ENCODE measurements at places on chromosomes 16 and 17. TPM values are rescaled to one million over a fixed set of nuclear protein-coding genes. Genes with fewer than 3 reads are reported as not detected.

The SPATA22 gene
- total RNA-seq: not detected

The CHCT1 gene
- not detected for total RNA-seq

The KRT31 gene
- total RNA-seq: not detected

The ENPP7 gene
- total RNA-seq: not detected

The FAM20A gene
- 0.14 TPM for total RNA-seq

The ARHGAP44 gene
- total RNA-seq: 1.2 TPM

The NRN1L gene
- not detected for total RNA-seq

The SPNS2 gene
- 0.37 TPM for total RNA-seq

The CA5A gene
- total RNA-seq: not detected

The PRKCA gene
- 19.6 TPM for total RNA-seq

The CHAD gene
- total RNA-seq: not detected

The KRT27 gene
- not detected for total RNA-seq

The DHRS7B gene
- total RNA-seq: 14.0 TPM

The CTCF gene
- 13.4 TPM for total RNA-seq

The SSTR5 gene
- not detected for total RNA-seq

The PPL gene
- under 0.01 TPM for total RNA-seq

The GDE1 gene
- 80.7 TPM for total RNA-seq

The SEC14L5 gene
- total RNA-seq: under 0.01 TPM

The CLEC18B gene
- total RNA-seq: 3.9 TPM

The P2RX5 gene
- total RNA-seq: 2.7 TPM

The MYO15B gene
- 4.2 TPM for total RNA-seq

The TPPP3 gene
- 0.46 TPM for total RNA-seq

The GP1BA gene
- not detected for total RNA-seq

The KRTAP4-1 gene
- total RNA-seq: not detected

The CD300E gene
- not detected for total RNA-seq

The GDPD3 gene
- total RNA-seq: 0.78 TPM

The CDH5 gene
- total RNA-seq: 0.42 TPM

The MMP25 gene
- not detected for total RNA-seq

The CCDC154 gene
- total RNA-seq: 0.30 TPM

The PRSS36 gene
- 0.30 TPM for total RNA-seq

The ITGA2B gene
- total RNA-seq: under 0.01 TPM

The GUCY2D gene
- not detected for total RNA-seq

The PCYT2 gene
- total RNA-seq: 50.5 TPM

The TBX21 gene
- total RNA-seq: not detected

The C1QTNF8 gene
- not detected for total RNA-seq

The SULT1A2 gene
- not detected for total RNA-seq

The CFAP52 gene
- total RNA-seq: not detected

The CD19 gene
- not detected for total RNA-seq

The MFAP4 gene
- total RNA-seq: 41.3 TPM

The CCT6B gene
- total RNA-seq: 0.51 TPM

The MPV17L gene
- total RNA-seq: 0.23 TPM

The PERCC1 gene
- total RNA-seq: not detected
